Endothelial cell of umbilical vein (primary cell): ENCODE measurements at places on chromosomes 7 and 10. TPM values are rescaled to one million over a fixed set of nuclear protein-coding genes. Genes with fewer than 3 reads are reported as not detected.

DNA sequence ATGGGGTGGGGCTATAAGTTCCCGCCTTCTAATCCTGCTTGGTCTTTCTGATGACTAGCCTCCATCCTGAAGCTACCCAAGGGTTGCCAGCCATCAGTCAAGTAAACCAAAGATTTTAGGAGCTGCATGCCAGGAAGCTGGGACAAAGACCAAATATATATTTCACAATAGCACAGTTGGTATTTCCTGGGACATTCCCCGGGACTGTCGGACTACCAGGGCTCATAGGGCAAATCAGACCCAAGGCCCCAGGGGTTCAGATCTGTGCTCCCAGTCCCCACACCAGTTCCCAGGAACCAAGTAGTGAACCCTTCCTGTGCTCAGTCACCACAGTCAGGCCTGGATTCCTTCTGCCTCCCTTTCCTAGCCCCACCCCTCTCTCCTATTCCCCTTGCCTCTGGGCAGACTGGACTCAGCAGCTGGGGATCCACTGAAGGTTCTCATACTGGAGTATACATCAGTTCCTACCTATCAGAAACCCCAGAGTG, 5.7 kb upstream of the CXCL12 start:
- H3K36me3 ChIP-seq, result no peaks in the 10 kb centered on the region
- H3K4me1 ChIP-seq, result no peaks in the 10 kb centered on the region
- H3K27ac ChIP-seq, result no peak overlapping the region
- no peak overlapping the region for H3K4me3 ChIP-seq

DNA sequence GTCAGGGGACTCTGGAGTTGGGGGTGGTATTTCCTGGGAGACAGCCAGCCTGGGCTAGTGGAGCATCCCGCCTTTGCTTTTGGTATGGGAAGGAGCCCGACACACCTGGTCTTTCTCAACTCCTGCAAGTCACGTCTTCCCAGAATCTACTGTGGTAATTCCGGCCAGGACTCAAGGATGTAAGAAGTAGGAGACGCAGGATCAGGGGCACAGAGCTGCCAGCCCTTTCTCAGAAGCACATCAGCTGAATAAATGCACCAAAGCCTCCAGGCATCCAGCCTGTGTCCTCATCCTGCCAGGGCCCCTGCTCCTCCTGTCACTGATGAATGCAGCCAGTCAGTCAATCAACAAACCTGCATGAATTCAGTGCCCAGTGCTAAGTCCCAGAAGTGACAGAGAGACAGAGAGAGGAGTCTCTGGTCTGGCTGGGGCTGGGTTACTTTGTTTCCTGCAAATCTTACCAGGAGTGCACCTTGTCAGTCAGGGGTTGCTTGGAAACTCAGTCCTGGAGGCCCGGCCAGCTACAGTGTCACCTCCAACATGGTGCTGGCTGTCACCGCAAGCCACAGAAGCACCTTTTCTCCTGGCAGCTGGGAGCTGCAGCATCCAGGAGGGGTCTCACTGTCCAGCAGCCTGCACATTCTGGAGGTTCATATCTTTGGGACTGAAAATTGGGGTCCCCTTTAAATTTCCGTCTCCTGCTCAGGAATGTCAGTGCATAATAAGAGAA, 101.8 kb downstream of the PTPRE start:
- no peak for DNase-seq
- H3K36me3 ChIP-seq, result peaks cover 9% of the 10 kb centered on the region
- H3K27ac ChIP-seq, result no peak overlapping the region
- no peaks in the 10 kb centered on the region for H3K27me3 ChIP-seq
- no peak overlapping the region for H3K4me3 ChIP-seq
- peaks cover 54% of the 10 kb centered on the region for H3K4me1 ChIP-seq

- no peak overlapping the region for H3K4me3 ChIP-seq
- no peaks in the 10 kb centered on the region for H3K36me3 ChIP-seq
- H3K4me1 ChIP-seq, result peaks cover 4% of the 10 kb centered on the region
- H3K27ac ChIP-seq, result no peak overlapping the region
Measured at GRCh38 chr7:132333301-132333700, 243.0 kb downstream of the PLXNA4 start.

GRCh38 chr7:81627536-81628287, 142.1 kb downstream of the HGF start:
- peaks cover 27% of the 10 kb centered on the region for H3K4me1 ChIP-seq
- peak; percentile 80 for DNase-seq
- H3K27me3 ChIP-seq, result no peaks in the 10 kb centered on the region
- peak overlapping the region; percentile 97 for H3K27ac ChIP-seq

GRCh38 chr10:124636271-124636995, 107.7 kb downstream of the FAM53B start:
- no peaks in the 10 kb centered on the region for H3K36me3 ChIP-seq
- H3K4me3 ChIP-seq, result no peak overlapping the region

The SFTPA1 gene
- not detected in 2 replicates for total RNA-seq

The GNA12 gene
- 56.0 and 63.0 TPM in 2 replicates for total RNA-seq

The LZTS2 gene
- 63.7 and 70.8 TPM in 2 replicates for total RNA-seq
